ENCODE measurements at places on chromosomes 2 and 18.
A peak's percentile ranks its signal among the peaks of the same experiment; 100 is the strongest.

- DNase-seq = no peak
These were observed 170.1 kb upstream of the HAAO start for GRCh38 chr2:42962508-42962953.

- no peak for DNase-seq
These were observed 170.7 kb downstream of the CYRIA start for GRCh38 chr2:16494836-16495508.

- DNase-seq = peak; percentile 34
These were observed 199.7 kb downstream of the SMAD2 start for GRCh38 chr18:47730795-47731194.

GRCh38 chr2:19368760-19369159 lies 10.3 kb upstream of the OSR1 start:
- peak; percentile 58 for DNase-seq

GRCh38 chr18:33733376-33733775 lies 155.4 kb downstream of the ASXL3 start:
- DNase-seq = no peak

DNA sequence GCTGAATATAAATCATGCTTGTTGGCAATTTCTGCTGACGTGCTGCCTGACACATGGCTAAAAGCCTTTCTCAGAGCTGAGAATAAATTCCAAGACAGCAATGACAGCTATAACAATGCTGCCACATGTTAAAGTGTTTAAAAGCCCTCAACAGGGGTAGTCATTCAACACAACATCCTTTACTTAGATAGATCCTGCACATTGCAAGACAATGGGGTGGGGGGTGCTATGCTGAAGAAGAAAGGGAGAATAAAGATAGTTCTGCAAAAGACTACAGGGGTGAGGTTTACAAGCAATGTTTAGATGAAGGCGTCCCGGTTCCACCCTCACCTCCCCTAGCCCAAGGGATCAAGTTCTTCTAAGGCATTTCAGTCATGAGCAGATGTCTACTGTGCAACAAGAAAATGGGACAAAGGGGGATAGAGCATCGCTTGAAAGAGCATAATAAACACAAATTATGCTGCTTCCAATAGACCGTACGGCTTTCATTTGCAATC lies 291.0 kb upstream of the ACVR2A start:
- no peak for DNase-seq

GRCh38 chr2:136065384-136065783 lies 52.6 kb downstream of the CXCR4 start:
- no peak for DNase-seq

GRCh38 chr2:207472343-207473048 lies 57.3 kb upstream of the CREB1 start:
- no peak for DNase-seq

GRCh38 chr2:157254041-157254440 lies 3.5 kb upstream of the GALNT5 start:
- DNase-seq = no peak

DNA sequence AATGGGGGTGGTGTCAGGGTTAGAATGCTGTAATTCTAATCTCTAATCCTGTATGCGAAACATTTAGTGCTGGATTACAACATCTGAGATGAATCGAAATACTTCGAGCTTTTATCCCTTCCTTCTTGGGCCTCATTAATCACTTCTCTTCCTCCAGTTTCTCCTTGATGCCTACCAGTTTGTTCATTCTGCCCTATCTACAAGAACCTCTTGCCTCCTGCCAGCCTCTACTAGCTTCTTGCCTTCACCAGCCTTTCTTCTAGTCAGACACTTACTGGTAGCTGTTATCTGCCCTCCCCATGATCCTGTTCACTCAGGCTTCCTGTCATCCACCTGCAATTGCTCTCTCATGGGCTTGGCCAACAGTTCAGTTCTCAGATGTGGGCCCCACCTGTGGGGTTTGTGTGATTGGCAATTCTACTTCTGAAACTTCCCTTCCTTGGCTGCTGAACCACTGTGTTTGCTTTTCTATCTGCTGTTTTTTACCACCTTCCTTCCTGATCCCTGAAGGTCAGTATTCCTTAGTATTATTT lies 15.4 kb upstream of the FARP2 start:
- no peak for DNase-seq

GRCh38 chr18:26746398-26746797 lies 119.1 kb downstream of the AQP4 start:
- DNase-seq = no peak

- DNase-seq = no peak
These were observed 62.7 kb downstream of the COA5 start for GRCh38 chr2:98545591-98545990.

GRCh38 chr2:96233880-96234316 lies 25.3 kb upstream of the STARD7 start:
- DNase-seq = no peak

- no peak for DNase-seq
These were observed 103.5 kb downstream of the DNER start for GRCh38 chr2:229610872-229611271.

DNA sequence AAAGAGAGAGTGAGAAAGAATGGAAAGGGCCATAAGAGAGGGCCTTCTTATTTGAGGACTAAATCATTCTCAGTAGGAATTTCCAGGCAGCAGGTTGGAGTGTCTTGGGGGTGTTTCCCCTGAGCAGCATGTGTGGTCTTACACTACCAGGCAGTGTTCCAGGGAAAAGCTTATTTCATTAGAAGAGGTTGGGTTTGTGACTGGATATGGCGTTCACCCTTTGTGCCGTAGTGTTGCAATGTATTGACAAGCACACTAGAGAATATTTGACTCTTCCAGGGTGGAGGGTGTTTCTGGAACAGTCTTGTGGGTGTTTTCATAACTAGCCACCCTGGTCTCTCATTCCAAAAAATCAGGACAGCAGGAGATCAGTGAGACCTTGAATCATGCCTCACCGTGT lies 105.5 kb downstream of the NRP2 start:
- DNase-seq = no peak

- DNase-seq = no peak
These were observed at the start of gene HOXD1 for GRCh38 chr2:176187899-176188773. Gene HOXD1 (plus strand): TSS chr2:176188668. CDS start chr2:176188802, 134 bp downstream.

DNA sequence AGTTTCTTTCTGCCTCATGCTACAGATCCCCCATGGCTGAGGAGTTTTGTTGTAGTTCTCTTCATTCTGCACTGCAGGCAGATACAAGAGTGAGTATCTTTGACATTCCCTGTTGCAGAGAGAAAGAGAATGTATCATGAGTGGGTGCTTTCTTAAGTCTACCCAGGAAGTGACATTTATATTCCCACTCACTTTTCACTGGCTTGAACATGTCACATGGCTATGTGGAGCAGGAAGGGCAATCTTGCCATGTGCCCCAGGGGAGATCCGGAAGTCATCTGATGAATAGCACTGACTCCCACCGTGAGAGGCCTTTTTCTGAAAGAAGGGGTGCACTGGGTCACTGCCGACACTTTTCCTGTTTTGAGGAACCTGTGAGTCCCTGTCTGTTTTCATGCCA lies 66.4 kb upstream of the BOD1L2 start:
- no peak for DNase-seq

DNA sequence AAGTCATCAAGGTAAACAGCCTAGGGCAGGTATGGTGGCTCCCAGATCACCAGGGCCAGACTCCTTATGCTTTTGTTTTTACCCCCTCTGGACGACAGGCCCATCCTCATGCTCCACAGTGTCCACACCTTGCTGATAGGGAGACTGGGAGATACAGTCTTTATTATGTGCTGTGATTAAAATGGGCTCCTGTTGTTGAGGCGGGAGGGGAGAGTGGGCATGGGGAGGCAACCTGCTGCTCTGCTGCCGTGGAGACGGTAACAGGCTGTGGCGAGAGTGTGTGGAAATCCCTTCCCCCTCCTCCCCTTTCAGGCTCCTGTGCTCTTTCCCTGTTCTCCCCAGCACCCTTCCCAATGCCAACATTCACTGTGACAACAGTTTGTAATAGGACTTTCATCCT lies 38.2 kb upstream of the PNO1 start:
- DNase-seq = no peak

DNA sequence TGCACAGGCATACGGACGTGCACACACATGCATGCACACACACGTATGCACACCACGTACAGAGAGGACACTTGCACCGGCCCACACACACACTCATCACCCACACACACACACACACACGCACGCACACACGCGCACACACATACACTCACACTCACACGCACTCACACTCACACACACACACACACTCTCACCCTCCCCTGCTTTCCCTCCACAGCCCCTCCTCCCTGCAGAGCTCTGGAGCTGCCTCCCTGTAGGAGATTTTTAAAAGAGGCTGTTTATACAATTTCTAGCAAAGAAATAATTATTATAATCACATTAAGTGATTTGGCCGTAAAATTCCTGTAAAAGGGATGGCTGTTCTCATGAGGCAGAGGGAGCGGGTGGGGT lies 36.5 kb upstream of the SNED1 start:
- DNase-seq = no peak

DNA sequence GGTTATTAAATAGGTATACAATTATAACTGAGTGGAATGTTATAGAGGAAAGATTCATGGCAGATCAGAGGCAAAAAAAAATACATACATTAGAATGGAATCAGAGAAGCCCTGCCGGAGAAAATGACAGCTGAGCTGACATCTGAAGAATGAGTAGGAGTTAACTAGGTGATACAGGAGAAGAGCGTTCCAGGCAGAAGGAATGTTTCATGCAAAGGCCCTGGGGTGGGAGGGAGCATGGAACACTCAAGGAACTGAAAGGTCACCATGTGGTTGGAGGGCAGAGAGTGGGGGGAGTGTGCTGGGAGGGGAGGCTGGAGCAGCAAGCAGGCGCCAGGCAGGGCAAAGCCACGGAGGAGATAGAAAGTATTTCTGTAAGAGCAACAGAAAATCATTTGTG lies 31.6 kb upstream of the CDK5R2 start:
- DNase-seq = no peak

GRCh38 chr18:60649842-60650536 lies 277.4 kb upstream of the MC4R start:
- no peak for DNase-seq

DNA sequence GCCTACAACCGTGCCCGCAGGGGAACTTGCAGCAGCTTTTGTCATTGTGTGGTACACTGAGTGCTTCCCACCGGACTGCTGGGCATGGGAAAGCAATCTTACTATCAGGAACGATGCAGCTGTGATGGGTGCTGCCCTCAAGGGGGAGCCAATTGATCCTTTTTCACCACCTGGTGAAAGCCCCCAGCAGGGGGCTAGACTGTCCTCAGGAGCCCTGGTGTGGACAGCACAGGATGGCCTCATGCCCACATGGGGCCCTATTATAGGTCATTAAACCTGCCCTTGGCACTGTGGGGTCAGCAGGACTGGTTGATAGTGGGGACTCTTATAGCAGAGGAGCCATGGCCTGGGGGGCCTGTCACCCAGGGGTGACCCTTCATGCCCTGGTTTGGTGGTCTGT lies 172.2 kb downstream of the GLI2 start:
- no peak for DNase-seq

GRCh38 chr2:108918941-108919341 lies 70.1 kb downstream of the EDAR start:
- DNase-seq = peak; percentile 44

DNA sequence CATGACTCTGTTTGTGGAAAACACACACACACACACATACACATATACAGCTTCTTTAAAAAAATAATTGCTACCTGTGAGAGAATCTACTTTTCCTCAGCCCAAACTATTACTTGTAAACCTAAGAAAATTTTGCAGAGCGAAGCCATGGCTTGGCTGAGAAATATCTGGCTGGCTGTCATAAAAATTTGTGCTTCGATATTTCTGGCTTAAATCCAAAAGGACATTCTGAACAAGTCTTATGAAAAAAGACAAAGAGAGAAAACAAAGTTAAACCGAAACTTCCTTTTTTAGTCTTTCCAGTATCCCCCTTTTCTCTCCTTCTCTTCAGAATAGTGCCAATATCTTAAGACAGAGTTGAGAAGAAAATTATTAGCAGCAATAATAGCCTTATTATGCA lies 2048.0 kb downstream of the SUCLG1 start:
- no peak for DNase-seq

DNA sequence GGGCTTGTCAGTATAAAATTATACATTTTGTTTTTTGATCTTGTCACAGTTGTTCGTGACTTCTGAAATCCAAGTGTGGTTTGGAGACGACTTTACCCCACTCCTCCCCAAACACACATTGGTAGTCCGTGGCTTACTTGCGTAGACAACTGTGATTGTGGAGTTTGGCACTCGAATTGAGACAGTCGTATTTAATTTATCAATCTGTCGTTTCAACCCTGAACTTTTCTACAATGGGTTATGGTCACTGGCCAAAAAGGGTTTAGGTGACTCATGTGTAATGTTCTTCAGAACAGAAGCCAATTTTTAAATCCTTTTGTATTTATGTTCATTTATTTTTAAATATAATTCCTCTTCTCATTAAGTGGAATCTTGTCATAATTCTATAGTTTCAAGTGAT lies 129.9 kb downstream of the SPTBN1 start:
- DNase-seq = no peak

DNA sequence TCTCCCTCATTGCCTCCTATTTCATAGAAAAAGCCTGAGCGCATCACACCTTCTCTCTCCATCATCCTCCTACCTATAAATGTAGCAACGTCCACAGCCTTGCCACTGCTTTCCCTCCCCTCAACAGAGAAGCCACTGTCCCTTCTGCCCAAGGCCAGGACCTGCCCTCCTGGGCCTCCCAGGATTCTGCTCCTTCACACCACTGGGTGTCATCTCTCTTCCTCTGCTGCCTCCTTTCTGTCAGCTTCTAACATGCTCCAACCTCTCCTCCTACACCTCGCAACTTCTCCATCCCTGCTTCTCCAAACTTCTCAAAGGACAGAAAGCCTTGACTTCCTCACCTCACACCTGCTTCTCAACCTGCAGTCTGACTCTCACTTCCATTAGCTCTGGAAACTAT lies 21.2 kb upstream of the ME2 start:
- DNase-seq = no peak

DNA sequence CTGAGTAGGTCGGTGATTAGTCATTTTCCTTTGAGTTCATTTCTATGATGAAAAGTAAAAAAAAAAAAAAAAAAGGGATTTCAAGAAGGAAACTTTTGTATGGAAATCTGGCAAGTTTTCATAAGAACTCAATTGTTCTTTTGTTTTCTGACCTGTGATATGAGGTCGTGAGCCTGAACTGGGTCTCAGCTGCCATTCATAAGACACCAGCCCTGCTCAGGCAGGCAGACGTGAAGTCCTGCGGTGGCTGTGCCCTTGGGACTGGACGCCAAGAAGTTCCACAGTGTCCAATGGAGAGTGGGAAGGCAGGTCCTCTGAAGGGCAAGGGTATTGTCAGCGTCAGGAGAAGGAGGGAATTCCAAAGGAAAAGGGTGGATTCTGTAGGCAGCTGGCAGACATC lies 183.9 kb downstream of the NCK2 start:
- no peak for DNase-seq
